HS-27A (cell line): ENCODE measurements at places on chromosomes 2 and 18.

GRCh38 chr2:198321522-198322088 lies 517.2 kb downstream of the PLCL1 start:
- no peak for DNase-seq

DNA sequence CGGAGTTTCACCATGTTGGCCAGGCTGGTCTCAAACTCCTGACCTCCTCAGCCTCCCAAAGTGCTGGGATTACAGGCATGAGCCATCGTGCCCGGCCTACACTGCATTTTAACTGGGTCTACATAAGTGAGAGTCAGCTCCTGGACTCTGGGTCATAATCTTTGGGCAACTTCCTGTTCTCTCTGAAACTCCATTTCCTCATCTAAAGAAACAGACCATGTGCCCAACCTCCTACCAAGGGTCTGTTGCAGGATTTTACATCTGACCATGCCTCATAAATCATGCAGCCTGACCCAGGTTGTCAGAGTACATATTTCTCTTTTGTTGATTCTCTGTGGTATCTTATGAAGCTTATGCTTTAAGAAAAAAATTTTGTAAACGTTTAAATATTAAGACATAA lies 280.4 kb downstream of the ALPK2 start:
- DNase-seq: no peak

- DNase-seq: no peak
These were observed 1.9 kb upstream of the PROM2 start for GRCh38 chr2:95272299-95272751.

GRCh38 chr2:10960606-10961489 lies 49.1 kb downstream of the KCNF1 start:
- no peak for DNase-seq

DNA sequence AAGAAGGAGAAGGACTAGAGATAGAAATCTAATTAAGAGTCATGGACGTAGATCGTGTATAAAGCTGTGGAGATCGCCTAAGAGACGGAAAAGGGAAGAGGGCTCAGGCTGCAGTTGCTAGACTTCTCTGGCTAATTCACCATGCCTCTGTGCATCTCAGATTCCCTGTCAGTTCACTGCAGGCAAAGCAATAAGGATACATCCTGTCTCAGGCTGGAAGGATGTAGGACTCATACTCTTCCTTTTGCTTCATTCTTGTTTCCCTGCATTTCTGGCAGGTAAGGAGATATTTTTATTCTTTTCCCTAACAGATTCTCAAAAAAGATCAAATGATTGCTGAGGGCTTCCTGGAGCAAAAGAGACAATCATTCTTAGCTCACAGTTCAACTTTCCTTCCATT lies 112.5 kb downstream of the AP1S3 start:
- DNase-seq: no peak

DNA sequence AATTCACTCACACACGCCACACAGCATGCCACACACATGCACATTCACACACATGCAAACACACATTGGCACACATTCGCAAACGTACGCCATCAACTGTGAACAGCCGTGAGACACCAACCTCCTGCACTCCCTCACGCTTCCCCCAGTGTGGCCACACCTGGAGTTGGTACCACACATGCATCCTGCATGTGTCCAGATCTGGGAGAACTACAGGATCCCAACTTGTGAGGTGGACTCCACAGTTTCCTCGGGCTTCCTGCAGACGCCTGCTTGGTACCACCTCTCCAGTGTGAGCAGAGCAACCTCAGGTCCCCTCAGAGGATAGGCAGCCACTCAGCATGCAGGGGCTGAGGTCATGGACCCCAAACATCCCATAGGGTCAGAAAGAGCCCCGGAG lies 239.0 kb downstream of the EIPR1 start:
- no peak for DNase-seq

- no peak for DNase-seq
These were observed 16.4 kb downstream of the FAP start for GRCh38 chr2:162226836-162227235.

- peak; percentile 24 for DNase-seq
These were observed 9.5 kb downstream of the COPS7B start for GRCh38 chr2:231795525-231796327.

GRCh38 chr18:28455971-28456370 lies 279.0 kb upstream of the CDH2 start:
- no peak for DNase-seq

GRCh38 chr2:9738535-9739496 lies 104.5 kb upstream of the TAF1B start:
- DNase-seq: no peak

DNA sequence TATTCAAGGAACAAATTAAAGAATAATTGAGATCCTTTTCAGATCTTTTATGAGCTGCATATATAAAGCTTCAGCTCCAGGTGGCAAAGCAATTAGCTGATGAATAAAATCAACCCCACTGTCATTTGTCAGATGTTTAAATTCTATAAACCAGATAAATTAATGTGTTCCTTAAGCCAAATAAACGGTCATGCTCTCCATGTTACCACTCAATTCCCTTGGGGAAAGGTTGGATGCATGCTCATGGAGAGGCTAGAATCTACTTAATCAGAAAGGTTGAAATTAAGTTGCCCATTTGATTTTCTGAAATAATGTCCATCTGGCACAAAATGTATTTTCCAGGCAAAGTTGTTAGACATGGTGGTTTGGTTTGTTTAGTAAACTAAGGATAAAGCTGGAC lies 282.5 kb upstream of the SPRED2 start:
- DNase-seq: no peak

DNA sequence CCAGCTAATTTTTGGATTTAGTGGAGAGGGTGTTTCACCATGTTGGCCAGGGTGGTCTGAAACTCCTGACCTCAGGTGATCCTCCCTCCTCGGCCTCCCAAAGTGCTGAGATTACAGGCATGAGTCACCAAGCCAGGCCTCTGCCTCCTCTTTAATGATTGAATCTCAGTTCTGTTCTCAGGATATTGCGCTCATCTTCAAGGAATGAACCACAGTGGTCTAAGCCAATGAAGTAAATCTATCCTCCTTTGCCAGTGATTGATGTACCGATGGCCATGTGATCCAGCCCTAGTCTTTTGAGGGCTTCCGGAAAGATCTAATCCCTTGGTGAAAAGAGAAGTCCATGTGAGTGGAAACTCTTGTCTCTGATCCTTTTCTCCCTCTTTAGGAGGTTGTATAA lies 48.6 kb downstream of the POLE4 start:
- no peak for DNase-seq

DNA sequence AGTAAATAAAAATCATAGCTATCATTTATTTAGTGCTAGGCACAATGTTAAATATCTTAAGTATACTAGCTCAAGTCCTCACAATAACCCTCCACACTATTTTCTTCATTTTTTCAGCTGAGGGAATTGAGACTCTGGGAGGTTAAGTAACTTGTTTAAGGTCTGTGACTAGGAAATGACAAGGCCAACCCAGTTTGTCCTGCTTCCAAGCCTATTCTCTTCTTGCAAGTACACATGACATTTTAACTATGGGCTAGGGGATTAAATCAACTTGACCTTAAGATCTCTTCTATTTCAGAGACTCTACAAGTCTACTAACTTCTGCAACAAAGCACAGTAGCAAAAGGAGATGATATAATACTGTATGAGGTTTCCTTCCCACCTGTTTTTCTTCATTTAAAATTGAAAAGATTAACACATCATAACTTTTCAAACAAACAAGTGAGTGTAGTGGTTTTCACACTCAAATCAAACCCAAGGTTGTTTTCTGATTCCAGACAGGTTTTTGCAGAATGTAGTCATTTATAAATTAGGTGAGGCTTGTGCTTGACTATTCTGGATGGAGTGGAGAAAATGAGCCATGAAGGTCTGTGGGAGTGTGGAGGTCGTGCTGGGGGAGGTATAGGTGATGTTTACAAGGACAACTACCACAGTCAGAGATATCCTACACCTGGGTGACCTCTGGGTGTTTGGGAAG lies 57.0 kb downstream of the CD28 start:
- DNase-seq: no peak

DNA sequence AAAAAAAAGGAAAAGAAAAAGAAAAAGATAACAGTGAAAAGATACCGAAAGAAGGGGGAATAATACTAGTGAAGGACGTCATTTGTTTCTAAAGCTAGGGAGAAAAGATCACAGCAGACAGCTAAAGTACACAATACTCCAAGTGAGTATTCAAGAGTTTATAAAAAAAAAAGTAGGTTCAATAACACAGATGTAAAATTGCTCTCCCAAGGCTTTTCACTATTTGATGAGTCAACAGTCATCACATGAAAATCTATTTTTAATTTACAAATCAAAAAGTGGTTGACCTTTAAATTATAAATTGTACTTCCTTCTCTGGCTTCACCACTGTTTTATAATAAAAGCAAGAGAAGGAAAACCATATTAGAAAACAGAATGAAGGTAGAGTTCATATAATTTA lies 144.0 kb downstream of the ZRANB3 start:
- no peak for DNase-seq

DNA sequence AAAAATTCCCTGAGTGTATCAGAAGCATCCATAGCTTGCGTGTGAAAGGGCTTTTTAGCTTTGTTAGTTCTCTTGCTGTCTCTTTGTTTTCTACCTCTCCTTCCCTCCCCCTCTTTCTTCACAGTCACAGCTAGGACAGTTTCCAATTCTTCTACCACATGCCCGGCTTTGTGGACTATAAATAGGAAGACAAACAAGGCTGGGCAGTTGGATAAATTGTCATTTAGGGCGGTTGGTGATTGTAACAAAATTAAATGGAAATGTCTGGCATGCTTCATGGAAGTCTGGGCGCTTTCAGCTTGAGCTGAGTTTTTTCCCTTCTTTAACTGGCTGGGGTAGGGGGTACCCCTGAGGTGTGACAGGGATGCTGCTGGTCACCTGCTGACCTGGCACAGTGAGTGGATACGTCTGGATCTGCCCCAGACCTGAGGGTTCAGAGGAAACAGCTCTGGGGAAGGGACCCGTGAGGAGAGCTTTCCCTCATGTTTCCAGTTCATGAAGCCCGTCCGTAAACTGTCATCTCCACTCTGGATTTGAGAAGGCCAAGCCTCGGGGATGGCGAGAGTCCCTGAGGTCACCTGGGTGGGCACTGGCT lies 29.0 kb upstream of the GIGYF2 start:
- DNase-seq: no peak

DNA sequence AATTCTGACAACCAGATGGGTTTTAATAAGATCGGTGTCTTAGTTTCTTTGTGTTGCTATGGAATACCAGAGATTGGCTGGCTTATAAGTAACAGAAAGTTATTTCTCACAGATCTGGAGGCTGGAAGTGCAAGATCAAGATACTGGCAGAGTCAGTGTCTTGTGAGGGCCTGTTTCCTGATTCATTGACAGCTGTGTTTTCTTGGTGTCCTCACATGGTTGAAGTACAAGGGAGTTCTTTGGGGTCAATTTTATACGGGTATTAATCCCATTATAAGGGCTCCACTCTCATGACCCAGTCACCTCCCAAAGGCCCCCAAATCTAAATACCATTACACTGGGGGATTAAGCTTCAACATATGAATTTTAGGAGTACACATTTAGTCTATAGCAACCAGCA lies 421.1 kb downstream of the LRP1B start:
- DNase-seq: no peak

DNA sequence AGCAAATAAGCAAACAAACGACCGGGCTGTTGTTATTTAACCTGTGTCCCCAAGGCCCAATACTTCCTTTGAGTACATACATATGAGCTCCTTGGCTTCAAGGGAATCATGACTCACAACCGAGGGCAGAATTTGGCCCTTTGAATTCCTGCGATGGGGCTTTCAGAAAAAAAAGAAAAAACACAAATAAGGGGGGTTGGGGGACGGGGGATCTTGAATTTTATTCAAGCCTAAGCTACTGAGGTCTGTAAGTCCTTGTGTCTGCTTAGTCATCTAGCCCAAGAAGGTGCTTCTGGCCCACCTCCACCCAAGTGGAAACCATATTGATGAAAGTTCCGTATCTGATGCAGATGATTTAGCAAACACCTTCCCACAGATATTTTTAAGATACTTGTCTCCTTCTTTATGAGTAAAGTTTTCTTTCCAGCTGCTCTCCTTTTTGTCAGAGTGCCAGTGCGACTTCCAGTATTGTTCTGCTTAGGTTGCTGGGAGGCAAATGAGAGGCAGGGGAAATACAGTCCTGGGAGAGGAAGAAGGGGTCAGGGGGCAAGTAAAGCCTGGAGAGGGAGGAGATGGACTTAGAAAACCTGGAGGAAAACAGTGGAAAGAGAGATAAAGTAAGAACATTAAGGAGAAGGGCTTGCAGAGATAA lies 169.6 kb downstream of the ZEB2 start:
- DNase-seq: peak; percentile 51

- no peak for DNase-seq
These were observed 3.5 kb downstream of the CAPN10 start for GRCh38 chr2:240589850-240590525.

DNA sequence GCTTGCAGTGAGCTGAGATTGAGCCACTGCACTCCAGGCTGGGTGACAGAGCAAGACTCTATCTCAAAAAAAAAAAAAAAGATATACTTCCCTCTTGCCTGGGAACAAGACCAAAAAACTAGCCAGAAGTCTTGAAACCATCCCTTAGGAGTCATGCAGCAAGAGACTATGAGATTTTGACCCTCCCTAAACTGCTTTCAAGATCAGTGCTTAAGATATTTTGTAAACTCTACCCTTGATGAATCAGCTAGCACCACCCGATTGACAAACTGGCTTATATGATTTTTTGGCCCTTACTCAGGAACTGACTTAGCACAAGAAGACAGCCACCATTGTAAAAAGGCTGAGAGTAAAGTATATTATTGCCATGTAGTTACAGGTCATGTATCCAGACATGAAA lies 3.8 kb downstream of the SULT1C3 start:
- DNase-seq: no peak

- no peak for DNase-seq
These were observed 261.3 kb downstream of the HDAC4 start for GRCh38 chr2:239139566-239139965.

GRCh38 chr2:160906878-160907277 lies 253.3 kb upstream of the TANK start:
- no peak for DNase-seq

GRCh38 chr18:3221496-3221895 lies 1.7 kb upstream of the MYOM1 start:
- DNase-seq: no peak

GRCh38 chr2:11365096-11365879 lies 20.9 kb upstream of the ROCK2 start:
- DNase-seq: no peak

- DNase-seq: no peak
These were observed 149.8 kb downstream of the KLHL29 start for GRCh38 chr2:23534771-23535170.

DNA sequence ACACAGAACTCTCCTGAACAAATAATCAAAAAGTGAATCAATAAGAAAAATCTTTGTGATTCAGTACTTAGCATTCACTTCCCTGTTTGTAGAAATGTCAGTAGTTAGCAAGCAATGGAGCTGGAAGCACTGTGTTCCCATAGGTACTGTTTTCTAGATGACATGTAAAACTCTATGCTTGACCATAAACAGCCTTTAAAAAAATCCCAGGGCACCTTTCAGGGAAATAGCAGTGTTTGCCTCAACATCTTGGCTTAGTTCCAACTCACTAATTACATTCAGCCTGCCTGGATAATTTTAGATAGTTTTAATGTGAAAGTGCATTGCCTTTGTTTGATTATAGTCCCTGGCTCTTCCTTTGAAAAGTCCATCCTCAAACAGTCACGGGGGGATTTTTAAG lies 721.8 kb downstream of the ERBB4 start:
- no peak for DNase-seq

GRCh38 chr2:69260666-69261065 lies 126.4 kb downstream of the GFPT1 start:
- DNase-seq: no peak

- DNase-seq: no peak
These were observed 264.2 kb downstream of the RPRM start for GRCh38 chr2:153214337-153214736.
